ENCODE measurements at places on chromosomes 6 and 20.

DNA sequence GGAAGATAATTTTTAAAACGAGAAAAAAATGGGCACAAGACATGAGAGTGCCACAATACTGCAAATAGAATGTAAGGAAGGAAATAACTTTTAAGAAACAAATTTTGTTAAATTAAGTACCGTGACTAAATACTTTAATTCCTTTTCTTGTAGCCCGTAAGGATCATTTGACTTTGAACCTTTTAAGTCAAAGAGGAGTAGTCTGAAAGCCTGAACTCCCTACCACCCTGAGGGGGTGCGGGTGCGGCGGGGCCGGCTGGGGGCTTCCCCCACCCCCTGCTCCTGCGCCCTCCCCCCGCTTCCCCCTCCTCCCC lies 231 bp upstream of the PHACTR2 start:
- no peak for DNase-seq

DNA sequence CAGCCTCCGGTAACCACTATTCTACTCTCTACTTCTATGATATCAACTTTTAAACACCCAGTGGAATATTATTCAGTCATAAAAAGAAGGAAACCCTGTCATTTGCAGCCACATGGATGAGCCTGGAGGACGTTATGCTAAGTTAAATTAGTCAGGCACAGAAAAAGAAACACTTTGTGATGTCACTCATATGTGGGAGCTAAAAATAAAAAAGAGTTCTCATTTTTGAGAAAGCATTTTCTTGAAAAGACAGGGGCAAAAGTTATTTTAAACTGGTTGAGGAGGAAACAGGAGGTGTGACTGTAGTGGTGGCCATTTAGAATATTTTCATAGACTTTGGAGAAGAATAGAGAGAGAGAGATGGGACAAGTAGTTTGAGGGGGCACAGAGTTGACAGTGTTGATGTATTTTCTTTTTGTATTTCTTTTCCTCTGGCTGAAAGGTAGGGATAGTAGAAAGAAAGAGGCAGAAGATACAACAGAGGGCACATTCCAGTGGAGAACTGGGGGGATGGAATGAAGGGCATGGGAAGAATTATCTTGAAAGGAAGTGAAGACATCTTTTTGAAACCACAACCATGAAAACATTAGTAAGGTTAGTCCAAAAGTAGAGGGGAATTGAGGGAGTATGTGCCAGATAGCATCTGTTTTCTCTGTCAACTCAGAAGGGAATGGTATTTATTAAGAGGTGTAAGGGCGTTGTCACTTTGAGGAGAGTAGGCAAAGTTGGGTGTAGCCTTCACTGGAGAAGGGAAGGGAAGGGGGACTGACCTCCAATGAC lies 181.3 kb upstream of the GMDS start:
- DNase-seq = no peak

GRCh38 chr6:122789182-122790027 lies at the start of gene SMPDL3A:
TSS of gene SMPDL3A (plus strand) at chr6:122789258. CDS start at chr6:122789347, 89 bp downstream.
- peak; percentile 91 for DNase-seq

- DNase-seq = no peak
These were observed 24.9 kb downstream of the KIF13A start for GRCh38 chr6:17962436-17963031.

- no peak for DNase-seq
These were observed 39.3 kb downstream of the NINL start for GRCh38 chr20:25546048-25546447.

- no peak for DNase-seq
These were observed 32.4 kb upstream of the TIAM2 start for GRCh38 chr6:154962753-154963152.

GRCh38 chr6:149277621-149278020 lies 39.9 kb upstream of the TAB2 start:
- DNase-seq = no peak

DNA sequence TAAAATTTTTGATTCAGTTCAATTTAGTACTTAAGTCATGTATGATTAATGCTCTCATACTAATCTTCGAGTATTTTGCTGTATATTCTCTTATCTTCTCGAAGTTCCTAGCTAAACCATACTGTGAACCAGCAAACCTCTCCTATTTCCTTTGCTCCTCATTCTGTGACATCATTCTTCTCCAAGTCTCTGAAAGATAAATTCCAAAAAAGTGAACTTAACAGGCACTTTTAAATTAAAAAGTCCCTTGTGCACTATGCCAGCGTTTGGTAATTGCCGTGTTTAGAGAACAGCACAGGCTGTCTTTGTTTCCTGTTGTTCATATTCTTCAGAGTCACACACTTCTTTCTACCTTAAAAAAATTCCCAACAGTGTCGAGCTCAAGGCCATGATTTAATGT lies 188.4 kb upstream of the PHACTR1 start:
- DNase-seq = no peak

GRCh38 chr6:17932330-17932852 lies 55.0 kb downstream of the KIF13A start:
- DNase-seq = no peak

DNA sequence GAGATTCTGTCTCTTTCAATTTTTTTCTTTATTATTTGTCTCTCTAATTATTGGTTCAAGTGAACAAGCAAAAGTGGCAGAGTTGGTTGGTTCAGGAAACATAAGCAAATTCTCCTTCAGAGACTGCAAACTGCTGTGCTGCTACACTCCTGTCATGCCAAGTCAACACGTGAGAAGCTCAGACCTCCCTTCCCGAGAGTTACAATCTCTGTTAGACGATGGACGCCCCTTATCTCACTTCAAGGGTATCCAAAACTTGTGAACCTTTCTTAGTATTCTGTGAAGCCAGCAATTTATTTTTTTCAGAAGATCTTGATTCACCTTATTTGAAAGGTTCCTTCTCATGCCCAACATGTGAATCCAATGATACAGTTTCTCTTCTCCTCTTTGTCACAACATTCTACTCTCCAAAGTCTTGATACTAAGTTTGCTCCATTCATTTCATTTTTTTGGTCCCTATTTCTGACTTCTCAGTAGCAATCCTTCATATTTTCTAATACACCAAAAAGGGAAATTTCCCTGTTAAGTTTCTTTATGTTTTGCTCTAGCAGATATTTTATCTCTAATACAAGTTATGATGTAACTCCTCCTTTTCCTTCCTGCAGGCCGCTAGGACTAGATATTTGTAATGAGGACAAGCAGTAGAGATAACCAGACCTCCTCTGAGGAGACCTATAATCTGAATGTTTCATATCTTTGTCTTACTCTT lies 448.8 kb upstream of the CITED2 start:
- no peak for DNase-seq

DNA sequence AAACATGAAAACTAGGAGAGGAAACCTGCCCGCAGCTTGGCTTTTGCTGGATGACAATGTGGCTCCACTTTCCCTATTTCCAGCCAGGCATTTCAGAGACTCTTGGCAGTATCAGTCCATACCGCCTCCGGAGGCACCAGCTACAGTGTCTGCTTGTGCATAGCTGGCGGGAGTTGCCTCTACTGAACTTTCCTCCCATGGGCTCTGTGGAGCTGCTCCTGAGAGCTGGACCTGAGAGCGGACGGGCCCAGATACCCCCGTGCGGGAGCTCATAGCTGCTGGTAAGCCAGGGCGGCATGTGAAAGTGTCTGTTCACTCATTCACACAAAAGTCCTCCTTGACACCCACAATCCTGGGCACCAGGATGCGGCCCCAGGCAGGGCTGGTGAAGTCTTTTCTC lies 130.3 kb upstream of the PMEPA1 start:
- no peak for DNase-seq

GRCh38 chr20:48284315-48284714 lies 499.0 kb upstream of the SULF2 start:
- no peak for DNase-seq

GRCh38 chr20:59175861-59176260 lies 12.2 kb downstream of the ZNF831 start:
- no peak for DNase-seq

- DNase-seq = no peak
These were observed 16.6 kb downstream of the TFEB start for GRCh38 chr6:41718828-41719227.

DNA sequence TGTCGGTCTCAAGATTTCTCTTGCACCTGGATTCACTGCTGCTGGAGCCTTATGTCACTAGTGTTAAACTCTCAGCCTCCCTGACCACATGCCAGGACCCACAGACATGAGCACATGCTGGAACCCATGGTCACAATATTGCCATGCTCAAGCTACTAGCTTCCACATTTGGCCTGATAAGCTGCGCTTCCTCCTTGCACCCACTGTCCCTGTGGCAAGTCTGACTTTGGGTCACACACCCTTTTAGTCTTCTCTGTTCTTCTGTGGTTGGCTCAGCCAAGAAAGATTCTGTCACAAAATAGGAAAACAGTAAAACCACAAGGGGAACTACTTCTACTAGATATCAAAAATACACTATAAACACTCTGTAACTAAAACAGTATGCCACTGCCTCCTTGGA lies 68.9 kb upstream of the HDAC2 start:
- no peak for DNase-seq

DNA sequence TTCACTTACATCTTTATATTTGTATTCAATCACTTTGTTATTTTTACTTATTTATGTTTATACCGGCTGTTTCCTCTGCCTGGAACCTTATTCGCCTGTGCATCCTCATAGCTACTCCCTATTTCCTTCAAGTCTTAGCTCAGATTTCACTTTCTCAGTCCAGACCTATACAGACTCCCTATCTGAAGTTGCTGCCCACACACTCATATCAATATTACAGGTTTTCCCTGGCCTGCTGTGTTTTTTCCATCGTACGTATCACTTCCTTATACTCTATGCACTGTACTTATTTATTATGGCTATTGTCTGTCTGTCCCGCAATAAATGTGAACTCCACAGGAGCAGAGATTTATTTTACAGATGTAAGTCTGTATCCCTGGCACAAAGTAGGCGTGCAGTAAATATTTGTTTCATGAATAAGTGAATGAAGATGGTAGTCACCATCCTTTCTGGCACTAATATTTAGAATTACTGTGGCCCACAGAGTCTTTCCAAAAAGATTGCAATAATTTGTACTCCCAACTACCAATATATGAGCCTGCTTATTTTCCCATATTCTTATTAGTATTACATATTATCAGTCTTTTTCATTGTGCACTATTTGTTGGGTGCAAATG lies 64.9 kb downstream of the TNFAIP3 start:
- DNase-seq = no peak

DNA sequence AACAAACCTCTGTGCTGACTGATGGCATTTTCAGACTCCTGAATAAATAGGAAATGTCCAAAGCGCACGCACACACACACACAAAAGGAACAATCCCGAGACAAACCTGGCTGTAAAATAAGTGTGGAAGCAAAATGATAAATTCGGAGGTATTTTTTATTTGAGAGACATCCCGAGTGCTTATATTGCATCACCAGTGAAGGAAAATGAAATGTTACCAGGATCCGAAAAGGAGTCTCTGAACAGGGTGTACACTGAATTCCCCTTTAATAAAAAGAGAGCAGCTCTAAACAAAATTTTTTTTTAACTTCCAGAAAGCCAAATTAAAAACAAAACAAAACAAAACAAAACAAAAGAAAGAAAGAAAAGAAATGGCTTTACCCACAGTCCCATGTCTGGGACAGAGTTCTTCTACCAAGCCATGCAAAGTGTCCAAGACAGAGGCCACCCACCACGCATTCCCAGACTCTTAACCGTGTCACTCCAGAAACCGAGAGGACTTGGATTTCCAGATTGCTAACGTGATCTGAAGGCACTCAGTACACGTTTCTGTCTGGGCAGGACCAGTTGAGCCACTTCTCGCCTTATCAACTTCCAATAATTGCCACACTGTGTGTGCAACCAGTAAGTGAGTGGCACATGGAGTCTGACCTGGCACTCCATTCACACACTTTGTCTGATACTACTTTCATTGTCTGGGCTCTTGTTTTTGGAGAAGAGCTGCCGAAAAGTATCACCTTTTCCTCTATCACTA lies 817 bp downstream of the ME1 start:
- DNase-seq = peak; percentile 20
